T-helper 2 cell (primary cell): ENCODE measurements at places on chromosomes 3 and 15.

- DNase-seq = no peak
Measured at GRCh38 chr3:128984596-128984995, 9.3 kb downstream of the CFAP92 start.

DNA sequence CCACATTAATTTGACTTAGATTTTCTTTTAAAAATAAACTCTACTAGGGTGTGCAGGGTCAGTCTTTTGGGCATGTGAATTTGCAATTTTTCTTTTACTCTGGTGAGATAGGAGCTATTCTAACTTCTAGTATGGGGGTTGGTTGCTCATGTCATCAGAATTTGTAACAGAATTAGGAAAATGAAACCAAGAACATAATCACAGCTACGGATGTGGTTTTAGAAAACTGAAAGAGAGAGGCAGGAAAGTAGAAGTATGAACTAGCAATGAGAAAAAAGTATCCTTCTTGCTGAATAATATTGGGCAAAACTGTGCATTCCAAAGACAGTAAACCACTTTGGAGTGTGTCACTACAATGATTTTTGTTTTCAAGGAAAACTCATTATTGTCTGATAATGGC, 43.3 kb downstream of the ADPGK start:
- DNase-seq = peak; percentile 85

- DNase-seq = no peak
Measured at GRCh38 chr15:91553196-91553854, 300.2 kb upstream of the SLCO3A1 start.

DNA sequence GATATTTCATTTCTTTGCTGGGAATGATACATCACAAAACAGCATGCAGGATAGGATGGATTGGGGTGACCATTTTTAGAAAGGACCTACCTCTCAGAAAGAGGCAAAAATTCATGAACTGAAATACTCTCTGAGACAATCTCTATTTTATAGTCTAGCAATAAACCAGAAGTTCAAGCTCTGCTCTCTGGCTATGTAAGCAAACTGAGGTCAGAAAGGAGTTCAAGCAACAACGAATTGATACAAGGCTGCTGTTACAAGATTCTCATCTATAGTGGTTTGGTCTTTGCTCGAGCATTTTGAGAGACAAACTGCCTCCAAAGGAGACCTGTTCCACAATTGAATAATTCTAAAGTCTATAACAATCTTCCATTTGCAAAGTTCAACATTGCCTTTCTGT, 84.7 kb upstream of the GOLGA8J start:
- DNase-seq = no peak

GRCh38 chr15:69685512-69686452, 233.2 kb downstream of the RPLP1 start:
- no peak for DNase-seq

GRCh38 chr3:132628157-132628556, 31.1 kb downstream of the ACKR4 start:
- no peak for DNase-seq

DNA sequence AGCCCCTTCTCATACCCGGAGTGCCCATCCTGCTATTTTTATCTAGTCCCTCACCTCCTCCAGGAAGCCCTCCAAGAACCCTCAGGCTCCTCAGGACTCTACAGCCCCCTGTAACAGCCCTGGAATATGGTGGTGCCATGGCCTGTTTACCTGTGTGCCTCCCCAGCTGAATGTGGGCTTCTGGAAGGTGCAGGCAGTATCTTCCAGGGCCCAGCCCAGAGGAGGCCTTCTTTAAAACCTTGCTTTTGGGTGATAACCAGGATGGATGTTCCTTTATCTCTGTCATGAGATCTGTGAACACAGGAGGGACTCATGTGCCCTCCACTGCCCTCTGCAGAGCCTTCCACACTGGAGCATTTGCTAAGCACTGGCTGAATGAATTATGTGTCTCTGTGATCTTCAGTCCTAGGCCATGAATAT, 36.7 kb upstream of the MRPS22 start:
- no peak for DNase-seq

DNA sequence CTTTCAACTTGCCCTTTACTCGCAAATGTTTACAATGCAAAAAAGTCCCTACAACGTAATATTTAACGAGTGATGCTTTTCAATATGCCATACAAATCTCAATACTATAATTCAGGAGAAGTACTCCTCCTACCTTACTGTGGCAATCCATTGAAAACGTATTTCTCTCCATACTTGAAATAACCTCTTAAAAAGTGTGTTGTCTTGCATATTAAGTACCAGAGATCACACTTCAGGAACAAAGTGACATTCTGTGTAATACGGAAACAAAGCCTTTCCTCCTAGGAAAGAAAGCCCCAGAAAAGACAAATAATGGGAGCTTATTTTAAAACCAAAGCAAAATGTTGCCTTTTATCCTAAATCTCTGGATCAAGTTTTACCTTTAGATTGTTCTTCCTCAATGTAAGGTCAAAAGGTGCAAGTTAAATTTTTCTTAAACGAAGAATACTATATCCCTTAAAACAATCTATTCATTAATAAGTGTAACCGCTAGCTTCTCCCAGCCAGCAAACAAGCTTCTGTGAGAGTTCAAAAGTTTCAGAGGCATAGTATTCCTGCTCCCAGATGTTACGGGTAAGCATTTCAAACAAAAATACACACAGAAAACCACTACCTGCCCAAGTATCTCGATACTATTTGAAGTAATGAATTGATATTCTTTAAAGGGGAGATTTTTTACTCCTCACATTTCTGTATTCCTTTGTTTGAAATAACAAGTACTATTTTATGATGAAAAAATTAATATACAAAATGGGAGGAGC, 1.7 kb downstream of the TJP1 start:
- DNase-seq = no peak

DNA sequence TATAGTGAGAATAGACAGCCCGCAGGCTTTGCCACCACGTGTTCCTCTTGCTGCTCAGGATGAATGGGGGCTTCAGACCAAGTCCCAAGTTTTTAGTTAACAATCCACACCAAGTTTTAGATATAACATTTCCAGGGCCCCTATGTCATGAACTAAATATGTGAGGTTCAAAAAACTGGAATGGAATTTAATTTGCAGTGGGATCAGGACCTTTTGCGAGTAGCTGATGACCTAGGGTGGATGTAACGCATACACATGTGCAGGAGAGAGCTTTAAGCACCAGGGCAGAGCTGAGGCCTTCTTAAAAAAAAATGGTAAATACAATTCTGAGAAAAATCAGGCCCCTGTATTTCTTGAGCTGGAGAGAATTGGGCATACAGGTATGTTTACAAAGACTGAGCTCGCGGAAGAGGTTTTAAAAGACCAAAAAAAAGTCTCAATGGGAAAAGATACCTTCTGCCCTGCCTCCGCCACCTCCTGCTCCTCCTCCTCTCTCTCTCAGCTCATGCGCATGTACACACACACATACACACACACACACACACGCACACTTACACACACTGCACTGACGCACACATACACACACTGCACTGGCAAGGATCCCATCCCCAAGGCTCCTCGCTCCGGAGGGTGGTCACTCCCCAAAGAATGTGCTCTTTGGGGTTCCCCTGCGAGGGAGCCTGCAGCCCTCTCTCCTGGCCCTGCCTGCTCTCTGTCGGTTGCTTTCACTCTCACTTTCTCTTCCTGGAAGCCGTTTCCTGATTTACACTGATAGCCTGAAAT, 48.2 kb upstream of the IGF1R start:
- DNase-seq = no peak

DNA sequence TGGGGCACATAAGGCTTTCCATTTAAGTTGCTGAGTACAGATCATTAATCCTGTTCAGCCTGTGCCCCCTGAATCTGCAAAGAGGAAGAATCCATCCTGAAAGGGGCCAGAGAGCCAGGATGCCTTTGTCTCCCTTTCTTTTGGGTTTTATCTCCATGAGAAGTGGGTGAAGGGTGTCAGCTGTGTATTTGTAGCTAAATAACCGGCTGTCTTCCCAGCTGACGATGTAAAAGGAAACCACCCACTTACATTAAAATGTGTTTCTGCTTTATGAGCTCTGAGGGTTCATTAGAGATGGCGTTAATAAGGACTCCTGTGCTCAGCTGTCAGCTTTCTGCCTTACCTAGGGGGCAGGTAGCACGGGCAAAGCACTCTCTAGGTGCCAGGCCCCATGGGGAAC, 83.4 kb downstream of the SLCO3A1 start:
- DNase-seq = no peak

- DNase-seq = no peak
Measured at GRCh38 chr3:167886690-167887089, 151.2 kb downstream of the SERPINI1 start.

- DNase-seq = no peak
Measured at GRCh38 chr3:143848704-143849103, 436 bp upstream of the SLC9A9 start.

DNA sequence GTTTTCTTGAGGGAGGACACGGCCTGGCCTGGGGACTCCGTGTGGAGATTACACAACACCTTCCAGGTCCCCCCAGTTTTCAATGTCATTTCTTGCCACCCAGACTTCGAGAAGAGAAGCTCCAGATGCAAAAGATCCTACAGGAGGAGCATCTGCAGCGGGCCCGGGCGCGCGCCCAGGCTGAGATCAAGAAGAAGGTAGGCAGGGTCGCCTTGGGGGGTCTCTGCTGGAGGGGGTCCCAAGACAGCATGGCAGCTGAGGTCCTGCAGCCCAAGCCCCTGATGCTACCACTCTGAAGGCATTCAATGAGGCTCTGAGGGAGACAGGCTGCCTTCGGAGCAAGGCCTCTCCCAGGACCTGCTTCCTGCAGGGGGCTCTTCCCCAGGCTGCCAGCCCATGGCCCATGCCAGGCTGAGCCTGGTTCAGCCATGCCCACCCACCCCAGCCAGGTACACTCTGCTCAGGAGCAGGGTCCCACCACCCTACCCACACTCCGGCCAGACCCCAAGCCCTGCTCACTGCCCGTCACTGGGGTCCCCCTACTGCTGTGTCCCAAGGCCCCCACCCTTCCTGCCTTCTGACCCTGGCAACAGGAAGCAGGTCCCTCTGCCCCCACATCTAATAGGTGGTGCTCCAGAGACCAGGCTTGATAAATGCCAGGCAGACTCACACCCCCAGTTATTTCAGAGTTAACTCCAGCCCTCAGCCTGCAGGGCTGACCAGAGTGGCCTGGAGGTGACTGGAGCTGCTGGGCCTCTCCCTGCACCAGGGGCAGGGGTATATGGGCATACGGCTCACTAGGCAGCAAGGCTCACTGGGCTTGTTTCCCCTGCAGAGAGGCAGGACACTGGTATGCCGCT, 40.0 kb downstream of the ZXDC start:
- no peak for DNase-seq

- no peak for DNase-seq
Measured at GRCh38 chr3:90055666-90056065, 948.2 kb downstream of the EPHA3 start.

DNA sequence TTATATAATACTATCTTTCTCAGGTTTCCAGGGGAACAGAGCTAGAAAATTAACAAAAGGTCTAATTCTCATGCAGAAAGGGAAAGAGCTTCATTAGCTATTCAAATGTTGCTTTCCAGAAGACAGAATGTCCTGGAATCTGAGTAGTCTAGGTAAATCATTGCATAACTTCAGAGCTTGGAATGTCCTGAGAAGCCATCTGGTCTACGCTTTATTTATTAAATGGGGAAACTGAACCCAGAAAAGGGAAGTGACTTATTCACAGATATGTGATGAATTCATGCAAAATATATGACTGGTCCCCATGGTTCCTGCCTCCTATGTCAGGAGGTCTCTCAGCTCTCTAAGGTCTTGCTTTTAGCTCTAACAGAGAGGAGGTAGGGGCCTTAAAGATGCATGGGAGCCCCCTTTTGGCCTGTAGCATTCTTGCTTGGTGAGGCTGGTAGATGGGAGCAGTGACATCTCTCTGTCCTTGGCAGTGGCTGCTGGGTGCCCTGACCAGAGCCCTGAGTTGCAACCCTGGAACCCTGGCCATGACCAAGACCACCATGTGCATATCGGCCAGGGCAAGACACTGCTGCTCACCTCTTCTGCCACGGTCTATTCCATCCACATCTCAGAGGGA, 99.2 kb downstream of the CEMIP start:
- no peak for DNase-seq

GRCh38 chr3:194287977-194288706, 63.0 kb downstream of the CPN2 start:
- no peak for DNase-seq

GRCh38 chr3:25658836-25659235, 5.9 kb downstream of the TOP2B start:
- DNase-seq = no peak

- DNase-seq = no peak
Measured at GRCh38 chr3:135083756-135084155, 288.7 kb downstream of the EPHB1 start.

DNA sequence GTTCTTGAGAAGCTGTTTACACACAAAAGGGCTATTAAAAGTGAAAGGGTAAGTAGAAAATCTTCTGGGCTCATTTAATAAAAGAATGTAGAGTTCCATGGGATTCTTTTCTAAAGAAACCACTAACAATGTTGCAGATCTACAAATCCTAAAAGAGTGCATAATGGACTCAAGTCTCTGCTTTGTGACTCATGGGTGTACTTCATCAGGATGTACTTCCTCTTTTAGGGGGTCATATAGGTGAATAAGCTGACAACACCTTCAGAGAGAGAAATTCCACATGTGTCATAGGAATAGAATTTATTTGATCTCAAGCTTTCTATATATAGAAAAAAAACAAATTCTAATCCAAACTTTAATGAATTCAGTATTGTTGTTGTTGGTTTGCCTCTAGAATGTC, 355.5 kb downstream of the TIGIT start:
- no peak for DNase-seq

DNA sequence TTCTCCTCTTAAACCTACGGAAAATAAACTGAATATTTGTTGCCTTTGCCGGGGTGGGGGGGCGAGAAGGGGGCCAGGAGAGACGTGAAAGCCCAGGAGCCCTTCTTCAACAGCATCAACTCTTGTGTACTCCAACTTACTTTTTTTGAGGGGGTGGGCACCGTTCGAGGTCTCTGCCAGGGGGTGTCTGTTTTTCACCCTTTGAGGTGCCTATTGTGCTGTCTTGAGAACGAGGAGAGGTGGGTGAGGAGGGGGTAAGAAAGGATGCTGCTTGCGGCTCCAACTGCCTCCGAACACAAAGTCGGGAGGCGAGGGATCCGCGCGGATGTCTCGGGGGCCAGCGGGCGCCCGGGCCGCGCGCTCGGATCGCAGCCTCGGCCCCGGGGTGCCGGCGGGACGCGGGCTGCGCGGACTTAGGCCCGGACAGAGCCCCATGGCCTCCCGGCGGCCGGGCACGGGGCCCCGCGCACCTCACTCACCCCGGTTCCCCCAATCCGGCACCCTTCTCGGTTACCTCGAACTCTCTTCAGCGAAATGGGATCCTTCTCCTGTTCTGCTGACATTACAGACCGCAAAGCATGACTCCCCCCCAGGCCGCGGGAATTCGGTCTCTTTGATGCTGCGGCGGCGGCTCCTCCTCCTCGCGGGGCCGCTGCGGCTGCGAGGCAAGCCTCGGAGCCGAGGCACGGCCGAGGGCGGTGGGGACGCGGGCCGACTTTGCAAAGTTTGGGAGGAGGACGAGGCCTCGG, 650 bp downstream of the PYGO1 start:
- peak; percentile 15 for DNase-seq

- DNase-seq = no peak
Measured at GRCh38 chr3:34920806-34921205, 718.5 kb upstream of the ARPP21 start.
